Stimulated activated CD4-positive, alpha-beta T cell treated with anti-CD3 and anti-CD28 coated beads, Interleukin-4, amount 100 ng/mL, for 4 hours (primary cell): ENCODE measurements at places on chromosomes 12 and 14.

GRCh38 chr12:22322091-22322490, 12.4 kb downstream of the ST8SIA1 start:
- no peak for DNase-seq

DNA sequence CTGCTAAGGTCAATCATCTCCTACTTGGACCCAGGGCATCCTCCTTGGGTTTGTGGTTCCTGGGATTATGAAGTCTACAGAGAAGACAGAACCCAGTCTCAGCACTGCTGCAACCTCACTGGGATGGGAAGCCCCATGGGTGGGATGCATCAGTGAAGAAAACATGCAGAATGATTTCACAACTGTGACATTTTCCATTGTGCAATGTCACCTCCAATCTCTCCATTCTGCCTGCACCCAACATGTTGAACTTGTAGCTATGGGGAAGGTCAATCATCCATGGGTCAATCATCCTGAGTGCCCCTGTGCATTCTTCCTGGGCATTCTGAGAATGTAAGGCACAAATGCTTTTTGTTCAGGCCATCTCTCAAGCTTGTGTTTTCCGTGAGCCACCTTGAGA, 1004.4 kb upstream of the TMEM132C start:
- no peak for DNase-seq

DNA sequence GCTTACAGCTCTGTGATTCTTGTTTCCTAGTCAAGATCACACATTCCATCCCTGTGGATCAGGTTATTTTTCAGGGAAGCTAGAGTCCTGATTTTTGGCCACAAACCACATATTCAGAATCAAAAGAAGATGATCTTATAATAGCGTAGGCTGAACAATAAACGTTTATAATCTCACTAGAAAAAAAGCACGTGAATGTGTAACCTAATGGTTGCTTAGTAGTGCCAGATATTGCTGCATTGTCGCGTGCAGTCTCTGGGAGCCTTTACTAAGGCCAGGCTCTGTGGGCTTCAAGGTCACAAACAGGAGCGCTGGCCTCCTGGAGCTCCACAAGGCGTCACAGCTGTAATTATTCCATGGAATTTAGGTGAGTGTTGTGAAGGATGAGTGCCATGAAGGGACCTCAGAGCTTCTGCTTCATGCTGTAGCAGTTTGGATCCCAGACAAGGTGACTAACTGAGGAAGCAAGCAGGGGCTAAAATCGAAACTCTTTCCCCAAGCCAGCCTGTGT, 17.4 kb downstream of the CDKN1B start:
- DNase-seq, result no peak

GRCh38 chr14:95320955-95321600, 1.4 kb upstream of the CLMN start:
- no peak for DNase-seq

DNA sequence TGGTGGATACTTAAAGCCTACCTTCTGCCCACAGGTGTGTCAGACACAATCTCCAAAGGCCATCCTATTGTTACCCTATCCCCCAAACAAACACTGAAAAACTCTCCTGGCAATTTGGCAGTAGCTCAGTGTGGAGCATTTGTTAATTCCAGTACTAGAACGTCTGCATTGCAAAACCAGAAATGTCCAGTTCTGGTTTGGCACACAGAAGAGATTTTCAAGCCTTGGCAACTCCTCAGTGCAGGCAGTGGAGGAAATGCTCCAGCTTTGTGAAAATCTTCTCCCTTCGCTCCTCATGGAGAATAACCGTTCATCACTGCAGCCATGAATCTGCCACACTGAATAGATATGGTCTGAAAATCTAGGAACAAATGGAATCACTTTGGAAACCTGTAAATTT, 5.3 kb upstream of the SOCS2 start:
- no peak for DNase-seq

- DNase-seq, result no peak
These were observed 16.5 kb upstream of the HNF1A start for GRCh38 chr12:120961604-120962531.

DNA sequence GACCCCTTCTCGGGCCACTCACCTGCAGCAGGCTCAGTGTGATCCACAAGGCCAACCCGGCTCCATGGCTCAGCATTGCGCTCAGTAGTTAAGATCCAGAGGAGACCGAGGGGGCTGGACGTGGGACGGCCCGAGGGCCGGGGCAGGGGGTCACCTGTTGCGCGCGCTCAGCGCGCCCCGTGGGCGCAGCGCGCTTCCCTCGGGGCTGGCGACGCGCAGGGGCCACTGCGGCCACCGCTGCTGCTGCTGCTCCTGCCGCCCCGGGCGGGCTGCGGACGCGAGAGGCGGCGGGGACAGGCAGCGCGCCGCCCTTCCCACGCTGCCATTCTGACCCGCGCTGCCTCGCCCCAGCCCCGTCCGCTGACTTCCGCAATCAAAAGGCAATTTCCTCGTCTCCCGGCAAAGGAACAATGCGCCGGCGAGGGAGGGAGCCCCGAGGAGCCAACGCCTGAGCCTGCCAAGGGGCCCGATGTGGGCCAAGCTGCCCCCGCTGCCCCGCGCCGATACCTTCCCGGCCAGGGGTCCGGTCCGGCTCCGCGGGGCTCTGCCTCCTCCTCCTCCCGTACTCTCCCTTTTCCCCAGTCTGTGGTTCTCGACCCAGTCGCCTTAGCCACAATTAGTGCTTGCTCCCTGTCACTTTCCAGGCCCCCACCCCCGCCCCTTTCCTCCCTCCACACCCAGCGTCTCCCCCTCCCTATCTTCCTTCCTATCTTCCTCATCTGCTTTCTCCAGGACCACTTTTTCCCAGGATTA, 27.3 kb downstream of the PTPRB start:
- DNase-seq, result no peak

DNA sequence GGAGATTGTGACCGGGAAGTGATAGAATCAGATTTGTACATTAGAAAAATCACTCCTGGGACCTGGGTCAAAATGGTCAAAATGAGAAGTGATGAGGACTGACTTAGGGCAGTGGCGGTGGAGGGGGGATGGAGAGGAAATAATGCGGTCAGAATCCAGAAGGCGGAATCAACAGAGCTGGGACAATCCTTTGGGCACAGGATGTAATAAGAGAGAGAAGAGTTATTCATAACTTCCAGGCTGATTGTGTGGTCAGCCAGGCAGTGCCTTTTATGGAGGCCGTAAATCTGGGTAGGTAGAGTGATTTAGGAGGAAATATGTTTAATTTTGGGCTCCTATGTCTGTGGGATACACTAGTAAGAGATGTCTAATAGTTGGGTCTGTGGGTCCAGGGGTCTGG, 21.6 kb downstream of the FBXL14 start:
- DNase-seq, result no peak

GRCh38 chr12:98188650-98189077, 326.7 kb upstream of the TMPO start:
- no peak for DNase-seq

DNA sequence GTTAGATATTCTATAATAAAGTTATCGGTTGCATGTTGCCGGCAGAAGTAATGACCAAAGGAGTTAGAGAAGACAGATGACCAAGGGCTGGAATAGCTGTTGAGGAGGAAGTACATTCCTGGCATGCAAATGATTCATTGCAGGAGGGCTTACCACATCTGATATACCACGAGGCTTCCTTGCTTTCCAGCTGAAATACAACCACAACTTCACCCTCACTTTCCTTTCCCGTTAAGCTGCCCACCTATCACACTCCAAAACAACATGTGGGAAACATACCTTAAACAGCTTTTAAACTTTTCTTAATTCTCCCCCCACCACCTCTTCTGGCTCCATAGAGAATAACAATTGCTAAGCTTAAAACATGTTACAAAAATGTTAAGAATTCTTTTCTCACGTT, 594.1 kb downstream of the NRXN3 start:
- DNase-seq, result no peak
